ENCODE measurements at places on chromosomes 11 and 22.

GRCh38 chr11:12182676-12183541, 72.5 kb downstream of the MICAL2 start:
- peak; percentile 88 for DNase-seq

GRCh38 chr11:102886999-102887398, 12.2 kb upstream of the MMP12 start:
- no peak for DNase-seq

DNA sequence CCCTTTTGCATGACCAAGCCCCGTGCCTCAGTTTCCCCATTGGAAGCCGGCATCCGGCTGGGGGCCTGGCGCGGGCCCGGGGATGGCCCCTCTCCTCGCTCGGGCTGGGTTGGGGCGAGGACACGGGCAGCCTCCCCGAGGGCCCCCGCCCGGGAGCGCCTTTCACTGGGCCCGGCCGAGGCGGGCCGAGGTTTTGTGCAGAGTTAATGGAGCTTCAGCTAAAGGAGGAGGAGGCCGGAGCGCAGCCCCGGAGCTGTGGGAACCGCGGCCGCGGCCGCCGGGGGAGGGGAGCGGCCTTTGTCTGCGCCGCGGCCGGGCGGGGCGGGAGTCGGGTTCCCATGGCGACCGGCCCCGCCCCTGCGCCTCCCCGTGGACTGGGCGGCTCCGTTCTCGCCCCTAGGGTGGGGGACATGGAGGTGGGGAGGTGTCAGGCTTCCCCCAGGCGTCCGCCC, 1.4 kb upstream of the MAPK11 start:
- peak; percentile 69 for DNase-seq

- DNase-seq, result no peak
Observed at GRCh38 chr22:20725987-20726558, 47.8 kb upstream of the SERPIND1 start.

DNA sequence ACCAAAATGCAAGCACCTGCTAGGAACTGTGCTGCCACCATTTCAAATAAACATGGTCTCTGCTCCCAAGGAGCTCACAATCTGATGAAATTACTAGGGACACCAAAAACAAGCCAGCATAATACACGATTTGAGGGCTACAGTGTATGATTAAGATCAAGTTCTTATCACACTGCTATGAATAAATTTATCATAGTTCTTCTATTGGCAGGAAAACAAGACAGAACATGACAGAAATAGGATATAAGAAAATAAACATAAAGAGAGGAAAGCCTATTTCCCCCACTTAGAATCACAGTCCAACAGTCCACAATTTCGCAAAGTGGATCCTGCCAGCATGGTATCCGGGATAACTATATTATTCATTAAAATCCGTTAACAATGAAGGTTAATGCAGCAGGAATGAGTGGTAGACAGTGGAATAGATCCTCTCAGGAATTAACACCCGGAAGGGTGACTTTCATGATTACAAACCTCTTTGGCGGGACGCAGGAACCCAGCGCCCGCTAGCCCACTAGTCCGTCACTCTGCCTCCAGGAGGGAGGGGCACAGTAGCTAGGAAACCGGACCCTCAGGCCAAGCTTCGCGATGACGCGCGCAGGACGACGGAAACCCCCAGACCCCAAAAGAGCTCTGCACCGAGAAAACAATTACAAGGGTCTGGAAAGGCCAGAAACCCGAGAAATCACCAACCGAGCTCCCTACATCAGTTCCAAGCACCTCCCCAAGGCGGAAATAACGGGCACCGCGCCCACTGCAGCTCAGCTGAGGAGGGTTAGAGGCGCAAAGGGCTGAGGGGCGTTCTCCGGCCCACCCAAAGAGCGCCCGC, 607 bp downstream of the CCDC82 start:
- DNase-seq, result peak; percentile 39

- no peak for DNase-seq
Observed at GRCh38 chr11:12768726-12769673, 94.8 kb downstream of the TEAD1 start.

GRCh38 chr11:83643115-83643514, 356.9 kb upstream of the CCDC90B start:
- DNase-seq, result no peak
